ENCODE measurements at places on chromosomes 7 and 10.

DNA sequence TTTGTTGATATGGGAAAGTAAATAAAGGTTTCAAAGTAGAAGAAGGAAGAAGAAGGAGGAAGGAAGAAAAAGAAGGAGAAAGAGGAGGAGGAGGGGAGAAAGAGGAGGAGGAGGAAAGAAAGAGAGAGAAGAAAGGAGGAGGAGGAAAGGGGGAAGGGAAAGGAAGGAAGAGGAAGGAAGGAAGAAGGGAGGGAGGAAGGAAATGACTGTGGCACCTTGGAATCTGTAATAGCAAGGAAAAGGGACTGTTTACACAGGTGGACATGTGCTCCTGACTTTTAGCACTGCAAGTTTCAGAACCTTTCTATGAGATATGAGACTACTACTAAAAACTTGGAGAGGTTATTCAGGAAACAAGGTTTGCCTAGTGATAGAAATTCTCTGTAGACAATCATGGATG is 153.2 kb downstream of the BTAF1 start:
- DNase-seq, result no peak

GRCh38 chr7:23093546-23093945 is 12.0 kb upstream of the KLHL7 start:
- DNase-seq, result no peak

DNA sequence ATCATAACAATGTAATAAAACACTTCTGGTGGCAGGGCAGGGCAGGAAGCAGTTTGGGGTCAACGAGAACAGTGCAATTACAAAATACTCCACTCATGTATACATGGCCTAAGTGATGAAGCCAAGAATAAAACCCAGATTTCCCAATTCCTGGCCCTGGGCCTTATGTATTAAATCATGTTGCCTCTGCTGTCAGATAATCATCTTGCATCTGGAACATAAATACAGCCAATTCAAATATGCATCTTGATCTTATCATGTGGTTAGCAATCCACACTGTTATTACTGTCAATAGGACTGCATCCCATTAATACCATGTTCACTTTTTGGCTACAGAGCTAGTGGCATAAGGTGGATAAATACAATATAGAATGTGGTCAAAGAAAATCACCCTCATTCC is 186.5 kb upstream of the SLC25A13 start:
- DNase-seq, result peak; percentile 29

- DNase-seq, result no peak
Measured at GRCh38 chr7:118169146-118169545, 14.8 kb upstream of the LSM8 start.
